Activated B cell treated with CpG ODN at 0.5 μM for 24 hours (primary cell): ENCODE measurements at places on chromosomes 3 and 15. TPM values are rescaled to one million over a fixed set of nuclear protein-coding genes. Genes with fewer than 3 reads are reported as not detected.

DNA sequence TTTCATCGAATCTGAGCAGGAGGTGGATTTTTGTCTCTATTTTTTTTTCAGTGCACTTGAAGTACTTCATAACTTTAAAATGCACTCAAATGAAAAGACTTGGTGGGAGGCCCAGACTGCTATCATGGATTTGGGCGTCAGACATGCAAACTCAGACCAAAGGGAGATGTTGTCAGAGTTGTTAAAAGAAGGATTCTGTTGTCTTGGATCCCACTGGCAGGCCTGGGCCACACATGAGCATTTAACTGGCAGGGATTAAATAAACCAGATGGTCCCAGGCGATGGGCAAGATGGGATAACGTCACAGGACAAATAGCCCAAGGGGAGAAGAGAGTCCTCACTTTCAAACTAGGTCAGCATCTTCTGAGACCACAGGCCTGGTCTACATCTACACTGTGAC is 15.4 kb downstream of the RTP1 start:
- DNase-seq = no peak

GRCh38 chr3:190217081-190217480 is 96.4 kb upstream of the P3H2 start:
- no peak for DNase-seq

DNA sequence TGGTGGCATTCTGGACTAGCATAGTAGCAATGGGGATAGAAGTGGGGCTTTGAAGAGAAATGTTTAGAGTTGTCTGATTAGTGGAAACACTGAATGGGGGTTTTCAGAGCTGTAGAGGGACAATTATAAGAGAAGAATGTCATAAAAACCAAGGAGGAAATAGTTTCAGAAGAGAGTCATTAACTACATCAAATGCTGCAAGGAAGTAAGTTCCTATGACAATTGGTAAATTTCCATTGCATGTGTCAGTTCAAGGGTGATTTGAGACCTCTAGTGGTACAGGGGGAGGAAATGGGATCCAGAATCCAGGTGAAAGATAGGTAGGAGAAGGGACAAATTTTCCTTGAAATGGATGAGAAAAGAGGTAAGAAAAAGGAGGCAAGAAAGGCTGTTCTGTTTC is 68.3 kb upstream of the TBC1D5 start:
- DNase-seq = no peak

- no peak for DNase-seq
Measured at GRCh38 chr15:40731034-40731433, 24.0 kb downstream of the RMDN3 start.

DNA sequence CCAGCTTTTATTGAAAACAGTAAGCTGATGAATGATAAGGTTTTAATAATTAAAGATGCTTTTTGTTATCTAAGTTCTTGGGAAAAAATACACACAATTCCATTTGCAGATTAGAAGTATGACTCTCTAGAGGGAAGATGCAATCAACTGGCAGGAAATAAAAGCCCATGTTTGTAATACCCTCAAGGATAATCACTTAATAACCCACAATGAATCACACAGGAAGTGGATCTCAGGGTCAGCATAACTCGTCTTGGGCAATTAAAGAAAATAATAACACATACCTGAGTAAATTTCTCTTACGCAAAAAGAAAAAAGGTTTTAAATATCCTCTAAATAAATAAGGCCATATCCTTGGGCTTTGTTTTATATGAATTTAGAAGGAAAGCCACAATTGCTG is 9.4 kb upstream of the EID1 start:
- DNase-seq = no peak

DNA sequence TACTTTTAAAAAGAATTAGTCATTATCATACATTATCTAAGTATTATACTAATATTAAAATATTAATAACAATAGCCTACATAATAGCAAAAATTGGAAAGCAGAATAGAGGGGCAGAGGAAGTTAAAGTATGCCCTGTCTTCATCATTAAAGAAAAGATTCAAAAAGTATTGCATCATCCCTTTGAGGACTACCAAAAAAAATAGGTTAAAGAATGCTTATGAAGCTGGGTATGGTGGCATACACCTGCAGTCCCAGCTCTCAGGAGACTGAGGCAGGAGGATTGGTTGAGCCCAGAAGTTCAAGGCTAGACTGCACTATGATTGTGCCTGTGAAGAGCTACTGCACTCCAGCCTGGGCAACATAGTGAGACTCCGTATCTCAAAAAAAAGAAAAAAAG is 207.7 kb downstream of the STT3B start:
- no peak for DNase-seq

GRCh38 chr15:28228096-28228495 is 93.9 kb downstream of the HERC2 start:
- DNase-seq = no peak

DNA sequence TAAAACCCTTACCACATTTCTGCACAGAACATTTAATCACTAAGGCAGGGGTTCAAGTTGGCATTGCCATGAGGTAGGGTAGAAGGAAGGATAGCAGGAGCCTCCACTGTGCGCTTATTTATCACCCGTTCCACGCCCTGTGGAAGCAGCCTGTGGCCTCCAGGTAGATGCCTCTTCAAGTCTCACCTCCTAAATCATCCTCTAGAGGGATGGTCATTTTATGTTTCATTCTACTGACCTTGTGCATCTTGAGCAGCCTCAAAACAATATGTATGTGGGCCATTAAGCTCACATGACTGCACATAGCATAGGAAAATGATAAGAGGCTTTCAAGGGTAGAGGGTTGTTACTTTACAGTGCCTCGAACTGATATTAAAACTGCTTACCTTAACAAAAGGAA is 546.2 kb downstream of the GRM7 start:
- DNase-seq = no peak

- no peak for DNase-seq
Measured at GRCh38 chr3:39317571-39318169, 11.8 kb upstream of the CCR8 start.

DNA sequence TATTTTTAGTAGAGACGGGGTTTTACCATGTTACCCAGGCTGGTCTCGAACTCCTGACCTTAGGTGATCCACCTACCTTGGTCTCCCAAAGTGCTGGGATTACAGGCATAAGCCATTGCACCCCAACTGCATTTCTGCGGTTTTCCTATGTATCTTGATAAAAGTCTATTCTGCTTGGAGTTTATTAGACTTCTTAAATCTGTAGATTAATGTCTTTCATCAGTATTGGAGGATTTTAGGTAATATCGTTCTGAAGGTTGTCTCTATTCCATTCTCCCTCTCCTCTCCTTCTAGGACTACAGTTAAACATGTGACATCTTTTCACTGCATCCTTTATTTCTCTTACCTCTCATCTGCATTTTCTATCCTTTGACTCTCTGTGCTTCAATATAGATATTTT is 46.3 kb upstream of the GCNT3 start:
- no peak for DNase-seq

- DNase-seq = no peak
Measured at GRCh38 chr15:39414201-39414600, 166.7 kb upstream of the THBS1 start.

DNA sequence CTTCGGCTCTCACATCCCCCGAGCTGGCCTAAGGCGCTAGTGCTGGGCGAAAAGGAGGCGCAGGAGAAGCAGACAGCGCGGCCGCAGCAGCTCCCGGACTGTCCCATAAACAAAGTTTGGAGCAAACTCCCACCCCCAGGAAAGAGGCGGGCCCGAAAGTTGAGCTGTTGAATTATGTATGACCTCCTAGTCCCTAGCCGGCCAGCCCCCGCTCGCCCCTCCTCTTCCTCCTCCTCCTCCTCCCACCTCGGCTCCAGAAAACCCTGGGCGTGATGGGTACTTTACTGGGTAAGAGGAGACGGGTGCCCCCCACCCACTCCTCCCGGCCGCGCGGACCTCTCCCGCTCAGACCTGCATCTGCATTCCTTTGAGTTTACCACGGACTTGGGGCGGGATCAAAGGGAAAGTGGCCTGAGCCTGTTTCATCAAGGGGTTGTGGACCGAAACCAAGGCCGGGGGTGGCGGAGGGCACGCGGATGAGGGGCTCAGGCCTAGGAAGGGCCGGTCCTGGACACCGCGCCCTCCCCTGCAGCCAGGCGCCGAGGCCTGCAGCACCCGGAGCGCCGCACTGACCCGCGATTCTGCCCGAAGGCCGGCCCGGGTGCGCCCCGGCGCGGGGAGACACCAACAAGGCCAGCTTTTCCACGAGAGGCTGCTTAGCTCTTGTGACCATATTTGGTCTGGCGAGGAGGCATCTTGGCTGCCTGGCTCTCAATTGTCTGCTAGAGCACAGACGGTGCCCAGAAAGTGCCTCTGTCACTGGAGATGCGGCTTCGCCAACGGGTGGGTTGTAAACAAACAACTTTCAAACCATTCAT is at the start of gene WWTR1:
TSS of gene WWTR1 (minus strand) at position 100 of the 818 bp plus-strand sequence. CDS start 719 bp downstream, outside the sequence.
- peak; percentile 24 for DNase-seq

DNA sequence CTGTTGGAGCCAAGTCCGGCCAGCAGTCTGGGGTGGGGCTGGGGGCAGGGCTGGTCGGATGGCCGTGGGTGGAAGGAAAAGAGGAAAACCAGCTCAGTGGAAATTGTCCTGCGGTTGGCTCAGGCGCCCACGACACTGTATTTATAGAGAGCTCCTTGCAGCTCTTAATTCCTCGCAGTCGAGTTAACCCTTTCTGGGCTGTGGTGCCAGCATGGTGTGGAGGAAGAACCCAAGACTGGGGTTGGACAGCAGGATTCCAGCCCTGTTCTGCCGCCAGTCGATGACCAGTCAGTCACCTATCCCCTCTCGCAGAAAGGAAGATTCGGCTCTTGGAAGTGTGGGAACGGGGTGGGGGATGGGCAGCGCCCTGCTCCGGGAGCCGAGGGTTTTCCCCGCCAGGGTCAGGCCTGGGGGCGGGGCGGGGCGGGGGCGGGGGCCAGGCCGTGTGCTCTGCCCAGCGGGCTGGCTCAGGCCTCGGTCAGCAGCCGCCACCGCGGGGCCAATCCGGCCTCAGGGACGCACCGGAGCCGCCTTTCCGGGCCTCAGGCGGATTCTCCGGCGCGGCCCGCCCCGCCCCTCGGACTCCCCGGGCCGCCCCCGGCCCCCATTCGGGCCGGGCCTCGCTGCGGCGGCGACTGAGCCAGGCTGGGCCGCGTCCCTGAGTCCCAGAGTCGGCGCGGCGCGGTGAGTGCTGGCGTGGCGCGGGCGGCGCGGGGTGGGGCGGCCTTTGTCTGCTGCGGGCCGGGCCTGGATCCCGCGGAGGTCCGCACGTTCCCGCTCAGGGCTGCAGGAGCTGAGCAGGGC is at the start of gene CD276:
TSS of gene CD276 (plus strand) at position 607 of the 804 bp plus-strand sequence. CDS start 15,257 bp downstream, outside the sequence.
- no peak for DNase-seq

GRCh38 chr3:55501905-55502304 is 14.8 kb upstream of the WNT5A start:
- DNase-seq = no peak

DNA sequence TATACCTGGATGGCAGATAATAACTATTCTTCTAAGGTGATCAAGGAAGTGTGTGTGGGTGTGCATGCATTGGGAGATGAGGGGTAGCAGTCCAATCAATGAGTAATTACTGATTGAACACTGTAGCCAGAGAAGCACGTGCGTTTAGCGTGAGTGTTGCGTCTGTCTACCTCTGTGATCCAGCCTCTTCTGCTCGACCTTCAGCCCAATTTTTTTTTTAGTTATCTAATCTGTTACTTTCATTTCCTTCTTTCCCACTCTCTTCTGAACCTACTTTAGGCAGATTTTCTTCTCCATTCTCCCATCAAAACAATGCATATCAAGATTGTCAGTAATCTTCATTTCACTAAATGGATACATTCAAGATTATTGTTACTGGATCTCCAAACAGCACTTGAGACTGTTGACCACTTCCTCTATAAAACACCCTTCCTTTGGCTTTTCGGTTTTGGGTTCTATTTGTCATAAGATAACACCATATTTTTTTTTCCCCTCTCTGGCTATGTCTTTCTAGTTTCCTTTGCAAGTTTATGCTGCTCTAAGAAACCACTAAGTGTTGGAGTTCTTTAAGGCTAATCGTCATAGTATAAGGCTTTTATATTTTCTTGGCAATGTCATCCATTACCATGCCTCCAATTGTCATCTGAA is 41.0 kb downstream of the MCTP2 start:
- no peak for DNase-seq

- DNase-seq = no peak
Measured at GRCh38 chr15:31396881-31397560, 70.4 kb downstream of the KLF13 start.

- no peak for DNase-seq
Measured at GRCh38 chr3:4827767-4828166, 151.5 kb upstream of the BHLHE40 start.

GRCh38 chr3:109339714-109340648 is 2.6 kb upstream of the DPPA4 start:
- no peak for DNase-seq

DNA sequence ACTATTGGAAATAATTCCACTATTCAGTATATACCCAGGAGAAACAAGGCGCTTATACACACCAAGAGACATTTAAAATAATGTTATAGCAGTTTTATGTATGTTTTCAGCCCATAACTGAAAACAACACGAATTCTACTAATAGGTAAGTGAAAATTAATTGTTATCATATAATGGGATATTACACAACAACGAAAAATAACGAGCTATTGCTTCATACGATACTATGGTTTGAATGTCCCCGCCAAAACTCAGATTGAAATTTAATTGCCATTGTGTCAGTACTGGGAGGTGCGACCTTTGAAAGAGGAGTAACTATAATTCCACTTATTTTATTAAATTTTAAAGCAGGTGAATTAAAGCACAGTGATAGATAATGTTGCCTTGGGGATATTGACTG is 4.0 kb upstream of the CSRNP1 start:
- DNase-seq = no peak

DNA sequence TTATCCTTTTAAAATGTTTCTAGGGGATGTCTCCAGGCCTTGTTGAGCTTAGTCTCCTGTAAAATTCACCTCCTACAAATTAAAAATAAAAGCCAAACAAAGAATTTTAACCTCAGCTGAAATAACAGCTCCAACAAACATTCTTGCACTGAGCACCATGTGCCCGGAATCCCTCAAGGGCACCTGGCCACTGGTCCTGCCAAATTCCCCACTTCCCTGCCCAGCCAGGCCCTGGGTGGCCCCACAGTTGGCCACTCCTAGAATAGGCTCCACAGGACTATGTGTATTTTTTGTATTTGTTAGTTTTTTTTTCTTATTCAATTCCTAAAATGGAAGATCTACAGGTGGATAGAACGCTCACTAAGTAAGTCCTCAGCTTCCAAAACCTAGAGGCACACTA is 33.1 kb upstream of the PLA2G4E start:
- DNase-seq = no peak

- DNase-seq = no peak
Measured at GRCh38 chr3:38446085-38446686, 7.5 kb upstream of the ACVR2B start.

- no peak for DNase-seq
Measured at GRCh38 chr15:65993762-65994161, 124.5 kb downstream of the RAB11A start.

Gene APEH
- 109 and 113 TPM in 2 replicates for total RNA-seq

Gene GALNT15
- not detected in 2 replicates for total RNA-seq

Gene SH2D7
- not detected in 2 replicates for total RNA-seq

Gene ANAPC13
- total RNA-seq = 27.5 and 31.3 TPM in 2 replicates
